Bladder microvascular endothelial cell (primary cell): ENCODE measurements at places on chromosomes 4 and X. TPM values are rescaled to one million over a fixed set of nuclear protein-coding genes. Genes with fewer than 3 reads are reported as not detected.

The CSAG3 gene
- not detected in 2 replicates for total RNA-seq

The SEC31A gene
- 129 and 299 TPM in 2 replicates for total RNA-seq

The TXK gene
- total RNA-seq, result 0.16 and 0.31 TPM in 2 replicates

The HTRA3 gene
- 1.6 and 8.5 TPM in 2 replicates for total RNA-seq

The MECP2 gene
- 12.3 and 34.4 TPM in 2 replicates for total RNA-seq

The CSAG2 gene
- total RNA-seq, result not detected in 2 replicates

The MAGEB17 gene
- total RNA-seq, result not detected in 2 replicates

The CNOT6L gene
- total RNA-seq, result 30.9 and 46.2 TPM in 2 replicates

The USP27X gene
- 2.1 and 4.4 TPM in 2 replicates for total RNA-seq

The MID1 gene
- total RNA-seq, result 11.5 and 95.0 TPM in 2 replicates

The CYP4V2 gene
- 3.6 and 3.7 TPM in 2 replicates for total RNA-seq
